CD4-positive, alpha-beta T cell treated with Interleukin-6 at 100 ng/mL for 8 hours (primary cell): ENCODE measurements at places on chromosomes 13 and 19.

- DNase-seq = no peak
These were observed 11.1 kb downstream of the ATP4B start for GRCh38 chr13:113646921-113647340.

- DNase-seq = no peak
These were observed 63.2 kb downstream of the CCDC70 start for GRCh38 chr13:51924756-51925544.

DNA sequence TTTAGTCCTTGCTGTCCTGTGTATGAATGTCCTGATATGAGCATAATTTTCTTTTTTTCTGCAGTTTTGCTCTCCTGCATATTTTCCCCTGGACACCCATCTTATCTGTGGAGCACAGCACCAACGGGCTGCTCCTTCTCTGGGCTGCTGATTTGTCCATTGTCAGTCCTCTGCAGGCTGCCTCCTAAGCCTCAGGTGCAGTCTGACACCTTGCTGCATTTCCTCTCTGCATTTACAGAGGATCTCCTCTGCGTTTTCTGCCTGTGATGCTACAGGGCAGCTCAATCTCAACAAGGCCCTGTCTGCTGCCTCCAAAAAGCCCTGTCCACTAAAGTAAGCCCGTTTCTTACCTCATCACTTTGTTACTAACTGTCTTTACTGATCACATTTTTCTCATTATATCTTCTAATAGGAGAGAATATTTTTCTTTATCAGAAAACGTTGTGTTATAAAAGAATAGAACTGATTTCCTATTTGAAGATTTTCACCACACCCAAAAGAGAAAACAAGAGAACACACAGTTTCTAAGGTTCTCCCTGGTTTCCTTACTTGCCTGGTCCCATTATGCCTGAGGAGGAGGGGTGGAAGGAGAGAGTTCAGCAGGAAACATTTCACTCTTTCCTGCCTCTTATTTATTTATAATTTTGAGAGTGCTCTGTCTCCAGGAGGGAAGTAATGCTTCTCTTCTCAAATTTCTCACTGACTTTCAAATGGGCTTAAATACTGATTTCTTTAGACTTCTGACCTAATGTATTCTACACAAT is 65.6 kb upstream of the TDRD3 start:
- no peak for DNase-seq

- DNase-seq = no peak
These were observed 20.3 kb downstream of the LGALS16 start for GRCh38 chr19:39676004-39676403.

DNA sequence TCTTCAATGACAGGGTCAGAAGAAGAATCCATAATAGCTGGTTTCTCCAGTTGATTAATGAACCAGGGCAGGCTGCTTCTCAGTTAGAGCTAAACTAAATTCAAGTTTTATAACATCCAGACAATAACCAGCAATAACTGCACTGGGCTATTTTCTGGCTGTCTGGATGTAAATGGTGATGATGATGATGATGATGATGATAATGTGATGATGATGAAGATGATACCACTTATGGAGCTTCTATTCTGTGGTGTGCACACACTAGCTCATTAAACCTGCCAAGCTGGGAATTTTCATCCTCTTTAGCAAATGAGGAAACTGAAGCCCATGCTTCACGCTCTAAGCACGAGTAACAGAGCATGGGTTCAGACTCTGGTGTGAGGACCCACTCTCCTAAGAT is 132.2 kb downstream of the OXGR1 start:
- DNase-seq = no peak

- DNase-seq = no peak
These were observed 48.2 kb downstream of the PIN1 start for GRCh38 chr19:9883231-9883758.

DNA sequence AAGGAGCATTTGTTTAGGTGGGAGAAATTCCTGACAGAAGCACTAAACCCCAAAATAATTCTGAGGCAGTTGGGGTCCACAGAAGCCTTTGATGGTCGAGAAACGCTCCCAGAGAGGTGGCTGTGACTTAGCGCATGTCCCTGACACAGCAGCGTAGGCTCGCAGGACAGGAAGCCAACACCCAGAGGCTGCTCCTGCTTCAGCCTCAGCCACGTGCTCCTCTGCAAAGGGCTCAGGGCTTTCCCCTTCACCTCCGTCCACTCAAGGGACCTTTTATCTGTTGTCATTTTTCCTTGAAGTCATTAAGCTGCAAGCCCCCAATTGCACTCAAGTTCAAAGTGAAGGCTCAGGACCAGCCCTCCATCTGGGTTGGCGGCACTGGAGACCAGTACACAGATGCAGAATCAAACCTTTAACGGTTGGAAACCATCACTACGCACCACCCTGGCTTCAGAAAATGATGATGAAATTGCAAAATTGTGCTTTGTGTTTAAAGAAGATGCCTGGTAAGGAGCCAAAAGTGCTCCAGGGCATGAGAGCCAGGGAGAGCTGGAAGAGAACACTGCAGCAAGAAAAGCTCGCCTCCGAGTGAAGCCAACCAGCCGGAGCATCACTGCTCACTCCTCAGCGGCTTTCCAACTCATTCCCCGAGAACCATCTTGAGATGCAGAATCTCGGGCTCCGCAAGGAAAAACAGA is 219.6 kb downstream of the RAP2A start:
- DNase-seq = no peak

DNA sequence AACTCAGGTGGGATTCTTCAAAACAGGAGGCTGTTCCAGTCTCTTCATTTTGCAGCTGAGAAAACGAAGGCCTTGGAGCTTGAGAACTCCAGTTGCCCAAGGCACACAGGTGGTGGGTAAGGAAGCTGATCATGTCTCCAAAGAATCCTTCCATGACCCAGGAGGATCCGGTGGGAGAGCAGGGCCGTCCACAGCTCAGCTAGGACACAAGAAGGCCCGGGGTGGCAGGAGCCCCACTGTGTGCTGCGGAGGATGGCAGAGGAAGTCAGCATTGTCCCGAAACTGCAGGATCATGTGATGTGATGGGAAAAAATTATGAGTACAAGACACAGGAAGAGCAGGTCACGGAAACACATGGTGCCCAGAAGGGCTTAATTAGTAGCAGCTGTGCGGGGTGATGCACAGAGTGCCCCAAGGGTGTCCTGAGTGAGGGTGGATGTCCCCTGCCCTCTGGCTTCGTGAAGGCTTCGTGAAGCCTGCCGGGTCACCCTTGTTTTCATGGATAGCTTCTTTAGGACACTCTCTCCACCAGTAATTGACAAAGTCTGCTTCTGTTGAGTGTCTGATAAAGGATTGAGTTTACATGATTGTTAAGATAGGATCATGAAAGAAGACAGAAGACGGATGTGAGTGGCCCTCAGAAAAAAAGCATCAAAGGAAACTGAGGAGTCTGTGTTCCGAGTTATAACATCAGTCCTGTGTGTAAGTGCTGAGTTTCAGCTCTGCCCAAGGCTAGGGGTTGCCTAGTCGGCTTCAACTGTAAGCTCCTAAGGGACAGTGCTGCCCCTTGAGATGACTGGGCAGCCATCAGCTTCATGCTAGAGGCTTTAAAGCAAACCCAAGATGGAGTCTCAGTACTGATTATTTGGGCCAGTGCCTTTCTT is 33.8 kb upstream of the SACS start:
- no peak for DNase-seq

DNA sequence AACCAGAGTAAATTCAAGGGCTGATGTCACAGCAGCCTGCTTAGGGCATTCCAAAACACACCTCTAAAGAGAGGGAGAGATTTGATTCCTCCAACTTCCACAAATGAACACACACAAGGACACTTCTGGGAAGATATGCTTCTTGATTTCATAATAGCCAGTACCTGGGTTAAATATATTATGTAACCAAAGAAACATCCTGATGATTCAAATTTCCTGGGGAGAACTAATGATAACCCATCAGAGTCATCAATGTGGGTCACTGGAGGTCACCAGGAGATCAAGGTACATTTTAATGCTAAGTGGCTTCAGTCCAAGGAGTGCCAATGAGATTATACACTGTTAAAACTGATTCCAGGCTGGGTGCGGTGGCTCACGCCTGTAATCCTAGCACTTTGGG is 54.0 kb upstream of the DOCK9 start:
- no peak for DNase-seq

- no peak for DNase-seq
These were observed 1.4 kb downstream of the ZNF780B start for GRCh38 chr19:40054632-40055031.

- DNase-seq = no peak
These were observed 232.1 kb downstream of the TDRD3 start for GRCh38 chr13:60629158-60629557.

DNA sequence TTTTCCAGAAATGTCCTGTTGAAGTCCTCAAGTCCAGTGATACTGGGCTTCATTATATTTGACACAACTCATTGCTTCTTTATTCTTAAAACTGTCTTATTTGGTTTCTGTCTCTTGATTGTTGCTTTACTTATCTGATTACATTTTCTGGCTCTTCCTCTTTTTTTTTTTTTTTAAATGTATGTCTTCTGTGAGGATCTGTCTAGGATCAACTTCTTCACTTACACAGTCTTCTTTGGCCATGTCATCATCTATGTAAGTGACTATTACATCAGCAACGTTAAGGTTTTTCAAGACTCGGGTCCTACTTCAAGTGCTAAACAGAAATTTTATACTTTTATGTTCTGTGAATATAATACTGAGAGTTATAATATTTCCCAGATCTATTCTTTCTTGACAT is 162.1 kb downstream of the PDS5B start:
- DNase-seq = no peak

GRCh38 chr13:77545626-77546412 is 10.3 kb downstream of the SCEL start:
- no peak for DNase-seq

DNA sequence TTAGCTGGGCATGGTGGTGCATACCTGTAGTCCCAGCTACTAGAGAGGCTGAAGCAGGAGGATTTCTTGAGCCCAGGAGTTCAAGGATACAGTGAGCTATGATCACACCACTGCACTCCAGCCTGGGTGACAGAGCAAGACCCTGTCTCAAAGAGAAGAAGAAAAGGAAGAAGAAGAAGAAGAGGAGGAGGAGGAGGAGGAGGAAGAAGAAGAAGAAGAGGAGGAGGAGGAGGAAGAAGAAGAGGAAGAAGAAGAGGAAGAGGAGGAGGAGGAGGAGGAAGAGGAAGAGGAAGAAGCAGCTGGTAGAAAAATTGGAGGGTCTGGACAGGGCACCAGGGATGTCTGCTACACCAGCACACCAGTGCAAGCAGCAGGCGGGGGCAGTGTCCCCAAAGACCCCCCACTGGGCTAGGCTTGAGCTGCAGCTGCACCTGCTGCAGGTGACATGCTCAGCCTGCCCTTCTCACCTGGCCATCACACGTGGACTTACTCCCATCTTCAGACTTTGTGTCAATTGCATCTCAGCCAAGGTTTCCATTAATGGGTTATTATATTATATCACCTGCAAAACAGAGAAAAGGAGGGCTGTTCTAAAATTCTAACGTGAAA is 180.9 kb upstream of the ZNF507 start:
- DNase-seq = no peak

- no peak for DNase-seq
These were observed 93.3 kb downstream of the OXGR1 start for GRCh38 chr13:96900986-96901385.

DNA sequence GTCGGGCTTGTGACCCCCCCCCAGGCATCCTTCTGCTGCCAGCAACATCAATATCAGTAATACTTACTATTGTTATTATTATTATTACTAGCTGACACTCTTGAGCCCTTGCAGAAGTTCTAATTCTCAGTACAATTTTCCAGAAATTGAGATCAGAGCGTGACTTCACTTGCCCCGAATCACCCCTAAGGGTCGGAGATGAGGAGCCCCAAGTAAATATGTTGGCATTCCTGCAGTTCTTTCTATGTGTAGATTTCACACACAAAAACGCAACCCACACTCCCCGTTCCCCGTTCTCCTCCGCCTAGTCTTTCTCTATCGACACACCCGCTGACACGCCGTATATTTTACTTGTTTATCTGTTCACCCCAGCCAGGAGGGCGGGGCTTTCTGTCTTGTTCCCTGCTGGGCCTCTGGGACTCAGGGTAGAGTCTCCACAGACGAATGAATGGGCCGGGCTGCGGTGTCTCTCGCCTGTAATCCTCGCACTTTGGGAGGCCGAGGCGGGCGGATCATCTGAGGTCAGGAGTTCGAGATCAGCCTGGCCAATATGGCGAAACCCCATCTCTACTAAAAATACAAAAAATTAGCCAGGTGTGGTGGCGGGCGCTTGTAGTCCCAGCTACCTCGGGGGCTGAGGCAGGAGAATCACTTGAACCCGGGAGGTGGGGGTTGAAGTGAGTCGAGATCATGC is 14.7 kb downstream of the TLE5 start:
- peak; percentile 81 for DNase-seq

- peak; percentile 99 for DNase-seq
These were observed at the start of gene PROSER3 for GRCh38 chr19:35757749-35758608. PROSER3 (plus strand) TSS chr19:35758176; CDS start chr19:35758216, 40 bp downstream.

DNA sequence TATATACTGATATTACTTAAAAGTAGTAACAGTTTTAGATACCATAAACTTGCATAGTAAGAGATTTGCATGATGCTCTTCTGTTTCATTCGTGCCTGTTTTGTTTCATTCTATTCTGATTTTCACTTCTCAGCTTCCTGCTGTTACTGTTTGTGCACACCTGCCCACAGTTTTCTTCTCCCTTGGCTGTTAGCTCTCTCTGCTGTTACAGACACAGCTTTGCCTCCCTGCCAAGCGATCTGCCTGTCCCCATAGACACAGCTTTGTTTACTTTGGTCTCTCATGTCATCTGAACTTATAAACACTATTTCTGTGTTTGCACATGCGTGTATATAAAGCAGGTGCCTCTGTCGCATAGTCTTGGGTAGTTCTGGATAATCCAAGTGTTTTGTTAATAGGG is 21.4 kb upstream of the UPF3A start:
- no peak for DNase-seq

GRCh38 chr13:50596156-50596555 is 247.3 kb downstream of the DLEU7 start:
- DNase-seq = no peak

DNA sequence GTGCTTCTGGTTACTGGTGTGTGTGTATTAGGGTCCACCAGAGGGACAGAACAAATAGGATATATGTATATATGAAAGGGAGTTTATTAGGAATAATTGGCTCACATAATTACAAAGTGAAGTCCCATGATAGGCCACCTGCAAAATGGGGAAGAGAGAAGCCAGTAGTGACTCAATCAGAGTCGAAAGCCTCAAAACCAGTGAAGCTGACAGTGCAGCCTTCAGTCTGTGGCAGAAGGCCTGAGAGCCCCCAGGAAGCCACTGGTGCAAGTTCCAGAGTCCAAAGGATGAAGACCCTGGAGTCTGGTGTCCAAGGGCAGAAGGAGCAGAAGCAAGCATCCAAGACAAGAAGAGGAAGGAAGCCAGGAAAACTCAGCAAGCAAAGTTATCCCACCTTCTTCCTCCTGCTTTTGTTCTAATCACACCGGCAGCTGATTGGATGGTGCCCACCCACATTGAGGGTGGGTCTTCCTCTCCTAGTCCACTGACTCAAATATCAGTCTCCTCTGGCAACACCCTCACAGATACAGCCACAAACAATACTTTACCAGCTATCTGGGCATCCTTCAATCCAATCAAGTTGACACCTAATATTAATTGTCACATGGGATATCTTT is 21.7 kb upstream of the SCEL start:
- DNase-seq = no peak

- no peak for DNase-seq
These were observed 71.0 kb downstream of the SIPA1L3 start for GRCh38 chr19:37977992-37978391.

GRCh38 chr19:1580382-1580781 is 12.3 kb upstream of the MEX3D start:
- DNase-seq = no peak
